ACHN (cell line): ENCODE measurements at places on chromosomes 2 and 18.

GRCh38 chr2:69601179-69601612, 42.3 kb downstream of the AAK1 start:
- DNase-seq: peak; percentile 24

GRCh38 chr2:137747509-137747908, 216.8 kb upstream of the HNMT start:
- no peak for DNase-seq

DNA sequence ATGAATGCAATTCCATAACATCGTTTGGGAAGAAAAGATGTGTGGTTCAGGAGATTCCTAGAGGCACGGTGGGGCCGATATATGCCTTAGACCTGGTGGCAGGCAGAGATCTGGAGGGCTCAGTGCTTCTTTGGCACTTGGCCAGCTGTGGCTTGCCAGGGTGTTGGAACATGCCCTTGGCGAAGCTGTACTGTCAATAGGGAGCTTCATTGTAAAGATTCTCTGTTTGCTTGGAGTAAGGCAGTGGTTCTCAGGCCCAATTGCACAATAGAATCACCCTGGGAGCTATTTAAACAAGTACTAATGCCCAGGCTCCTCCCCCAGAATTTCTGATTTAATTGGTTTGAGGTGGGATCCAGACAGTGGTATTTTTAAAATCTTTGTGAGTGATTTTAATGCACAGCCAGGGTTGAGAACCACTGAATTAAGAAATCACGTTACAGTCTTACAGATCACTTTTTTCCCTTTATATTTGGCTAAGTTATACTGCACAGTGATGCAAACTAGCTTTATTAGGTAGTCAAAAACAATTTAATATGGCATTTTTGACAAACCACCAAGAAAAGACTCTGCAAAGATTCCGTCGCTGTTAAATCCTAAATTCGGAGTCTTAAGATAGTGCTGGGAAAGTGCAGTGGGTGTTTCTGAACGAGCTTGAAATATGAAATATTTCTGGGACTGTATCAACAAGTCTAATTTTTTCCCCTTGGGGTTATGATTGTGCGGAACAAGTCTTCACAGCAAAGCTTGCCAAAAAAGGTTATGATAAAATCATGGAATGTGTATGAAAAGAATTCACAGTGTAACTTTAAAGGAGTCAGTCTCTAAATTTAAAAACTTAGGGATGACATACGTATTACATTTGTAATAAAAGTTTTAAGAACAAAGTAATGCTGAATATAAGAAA, 78.0 kb downstream of the CRIM1 start:
- no peak for DNase-seq

DNA sequence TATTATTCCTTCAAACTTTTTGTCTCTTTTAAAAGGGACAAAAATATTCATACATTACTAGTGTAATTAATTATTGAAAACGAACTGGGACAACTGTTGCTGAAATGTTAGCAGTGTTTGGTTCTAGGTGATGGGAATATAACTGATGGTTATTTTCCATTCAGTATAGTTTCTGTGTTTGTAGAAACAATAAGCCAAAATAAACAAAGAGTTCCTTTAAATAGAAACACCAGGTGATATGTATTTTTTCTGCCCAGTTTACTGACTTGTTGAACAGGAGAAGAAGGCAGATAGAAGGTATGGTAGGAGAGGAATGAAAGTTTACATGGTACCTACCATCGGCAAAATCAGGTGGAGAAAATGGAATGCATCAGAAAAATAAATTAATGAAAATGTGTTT, 74.2 kb downstream of the LYPD6B start:
- DNase-seq: no peak

GRCh38 chr18:68666381-68666780, 48.5 kb downstream of the TMX3 start:
- DNase-seq: no peak

- DNase-seq: no peak
Observed at GRCh38 chr2:210660-211059, 53.2 kb downstream of the SH3YL1 start.

DNA sequence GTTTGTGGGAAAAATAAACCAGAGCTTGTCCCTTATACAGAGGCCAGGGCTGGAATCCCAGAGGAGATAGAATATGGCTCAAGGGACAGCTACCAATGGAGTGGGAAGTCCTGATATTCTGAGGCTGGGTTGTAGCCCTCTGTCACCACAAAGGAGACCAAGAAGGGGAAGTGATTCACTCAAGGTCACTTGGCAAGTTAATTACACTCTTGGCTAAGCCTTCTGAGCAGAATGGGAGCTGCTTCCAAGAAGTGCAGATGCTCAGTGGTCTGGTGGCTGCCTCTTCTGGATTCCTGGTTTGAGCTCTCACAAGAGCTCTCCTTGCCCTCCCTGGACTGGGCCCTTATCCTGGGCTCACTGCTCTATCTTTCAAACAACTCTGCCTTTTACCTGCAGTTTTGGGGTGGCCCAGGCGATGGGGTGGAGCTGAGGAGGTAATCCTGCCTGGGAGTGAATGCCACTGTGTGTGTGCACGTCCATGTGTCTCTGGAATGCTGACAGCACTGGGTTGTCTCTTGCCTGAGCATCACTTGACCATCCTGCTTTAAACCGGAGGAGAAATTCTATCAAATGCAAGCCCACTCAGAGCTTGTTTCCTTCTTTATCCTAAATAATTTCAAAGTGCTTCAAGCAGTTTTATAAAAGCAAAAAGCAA, 168.2 kb downstream of the KCNS3 start:
- no peak for DNase-seq

GRCh38 chr2:60553495-60554073, at the start of gene BCL11A:
Gene BCL11A (minus strand): TSS chr2:60553654. CDS start chr2:60553270, 384 bp downstream.
- peak; percentile 72 for DNase-seq

GRCh38 chr2:28653892-28654662, 97.6 kb upstream of the PPP1CB start:
- no peak for DNase-seq

DNA sequence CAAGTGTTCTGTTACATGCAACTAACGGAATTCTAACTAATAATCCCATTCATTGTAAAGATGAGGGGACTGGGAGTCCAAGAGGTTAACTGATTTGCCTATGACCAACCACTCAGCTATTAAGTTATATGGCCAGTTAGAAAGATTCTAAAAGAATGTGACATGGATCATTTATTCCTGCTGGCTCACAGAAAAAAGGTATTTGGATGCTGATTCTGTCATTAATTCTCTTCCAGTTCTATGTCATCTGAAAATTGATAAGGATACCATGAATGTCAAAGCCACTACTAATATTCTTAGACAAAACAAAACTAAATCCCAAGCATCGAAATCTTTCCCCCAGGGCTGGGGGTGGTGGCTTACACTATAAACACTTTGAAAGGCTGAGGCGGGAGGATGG, 41.2 kb upstream of the GORASP2 start:
- DNase-seq: no peak

GRCh38 chr18:67766930-67767329, 250.4 kb upstream of the DSEL start:
- DNase-seq: no peak

- DNase-seq: no peak
Observed at GRCh38 chr2:58666323-58666970, 425.3 kb upstream of the FANCL start.

GRCh38 chr2:100140582-100140981, 1.8 kb downstream of the AFF3 start:
- DNase-seq: no peak

- DNase-seq: no peak
Observed at GRCh38 chr2:144071461-144071860, 448.5 kb downstream of the ZEB2 start.

DNA sequence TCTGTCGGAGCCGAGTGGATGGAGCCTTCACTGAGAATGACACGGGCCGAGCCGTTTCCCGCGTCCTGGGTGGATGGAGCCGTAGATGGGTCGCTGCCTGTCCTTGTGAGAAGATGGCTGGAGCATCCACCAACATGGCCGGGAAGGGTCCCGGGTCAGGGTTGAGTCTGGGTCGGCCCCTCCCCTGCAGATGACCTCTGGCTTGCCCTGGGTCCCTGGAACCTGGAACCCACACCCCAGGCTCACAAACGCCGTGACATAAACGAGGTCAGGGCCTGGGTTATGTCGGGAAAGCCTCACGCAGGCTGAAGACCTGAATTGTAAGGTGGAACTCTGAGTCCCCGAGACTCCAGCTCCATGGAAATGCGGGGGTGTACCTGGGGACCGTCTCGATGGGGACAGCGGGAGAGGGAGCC, 94.9 kb downstream of the NFATC1 start:
- no peak for DNase-seq

DNA sequence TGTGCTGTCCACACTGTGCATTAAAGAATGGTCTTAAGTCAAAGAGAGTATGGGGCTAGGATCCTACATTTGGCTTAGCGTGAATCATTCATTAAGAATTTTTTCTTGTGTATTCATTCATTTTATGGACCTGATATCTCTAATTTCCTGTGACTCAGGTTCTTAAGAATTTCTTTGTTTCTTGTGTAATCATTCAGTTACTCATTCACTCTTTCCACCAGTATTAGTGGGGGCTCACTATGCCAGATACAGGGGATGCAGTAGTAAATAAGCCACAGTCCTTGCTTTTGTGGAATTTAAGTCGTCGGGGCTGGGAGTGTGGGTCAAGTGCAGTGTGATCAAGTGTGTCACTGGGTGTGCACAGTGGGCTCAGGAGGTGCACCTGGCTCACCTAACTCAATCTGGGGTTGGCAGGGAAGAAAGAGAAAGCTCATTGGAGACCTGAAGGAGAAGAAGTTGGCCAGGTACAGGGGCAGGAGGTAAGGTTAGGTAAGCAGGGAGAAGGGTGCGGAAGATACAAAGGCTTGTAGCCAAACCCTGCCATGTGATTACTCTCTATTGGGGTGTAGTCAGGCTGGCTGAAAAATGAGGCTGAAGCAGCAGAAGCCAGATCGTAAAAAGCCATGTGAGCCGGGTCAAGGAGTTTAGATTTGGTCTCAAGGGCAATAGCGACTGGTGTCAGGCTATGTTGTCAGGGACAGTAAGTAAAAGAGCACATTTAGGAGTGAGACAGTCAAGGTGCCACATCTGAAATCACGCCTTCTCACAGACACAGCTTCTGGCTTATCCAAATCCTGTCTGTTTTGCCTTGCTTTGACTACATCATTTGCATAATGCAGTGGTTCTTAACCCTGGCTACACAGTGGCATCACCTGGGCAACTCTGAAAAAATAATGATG, 67.2 kb downstream of the KCTD1 start:
- DNase-seq: peak; percentile 97

DNA sequence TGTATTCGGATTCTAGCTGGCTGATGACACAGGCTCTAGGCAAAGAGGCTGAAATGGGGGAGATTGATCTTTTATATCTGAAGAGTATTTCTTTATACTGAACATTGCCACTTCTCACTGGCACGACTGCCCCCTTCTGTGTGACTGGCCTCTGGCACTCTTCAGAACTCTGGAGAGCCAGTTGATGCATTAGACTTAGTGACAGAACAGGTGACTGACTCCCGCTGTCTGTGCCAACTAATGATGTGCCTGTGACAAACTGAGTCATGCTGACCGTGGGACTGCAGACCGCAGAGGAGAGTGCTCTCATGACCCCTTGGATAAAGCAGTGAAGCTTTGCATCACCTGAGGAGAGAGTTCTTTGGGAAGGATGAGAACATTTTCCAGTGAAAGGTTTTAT, 14.4 kb downstream of the MGAT5 start:
- DNase-seq: peak; percentile 32

DNA sequence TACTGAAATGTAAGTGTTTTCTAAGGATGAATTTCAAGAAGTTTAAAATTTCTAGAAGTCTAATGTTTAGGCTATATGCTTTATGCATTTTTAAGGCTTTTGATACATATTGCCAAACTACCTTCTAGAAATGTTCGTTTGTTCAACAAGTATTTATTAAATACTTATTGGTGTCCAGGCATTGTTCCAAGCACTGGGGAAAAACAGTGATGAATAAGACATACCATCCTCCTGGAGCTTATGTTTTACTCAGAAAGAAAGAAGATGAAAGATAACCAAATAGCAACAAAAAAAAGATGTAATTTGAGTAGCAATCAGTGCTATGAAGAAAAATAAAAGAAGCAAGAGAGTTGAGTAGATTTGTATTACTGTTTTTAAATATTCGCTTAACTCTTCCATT, 692.9 kb downstream of the SLC4A3 start:
- no peak for DNase-seq

DNA sequence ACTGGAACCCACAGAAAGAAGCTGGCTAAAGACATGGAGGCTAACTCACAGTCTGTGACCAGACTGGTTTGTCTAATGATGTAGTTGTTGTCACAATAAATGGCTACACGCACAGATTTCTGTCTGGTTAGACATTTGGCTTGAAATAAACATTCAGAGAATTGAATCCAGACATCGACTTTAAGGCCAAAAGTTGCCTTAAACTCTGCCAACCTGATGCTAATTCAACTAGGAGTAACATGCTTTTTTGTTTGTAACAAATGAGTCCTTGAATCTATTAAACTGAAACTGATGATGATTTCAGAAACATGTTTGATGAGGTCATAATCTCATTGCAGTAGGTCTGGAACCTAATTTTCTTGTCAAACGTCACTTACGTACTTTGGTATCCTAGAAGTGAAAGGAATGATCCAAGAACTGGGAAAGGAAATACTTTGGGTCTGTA, 123.8 kb downstream of the ERBB4 start:
- DNase-seq: no peak

DNA sequence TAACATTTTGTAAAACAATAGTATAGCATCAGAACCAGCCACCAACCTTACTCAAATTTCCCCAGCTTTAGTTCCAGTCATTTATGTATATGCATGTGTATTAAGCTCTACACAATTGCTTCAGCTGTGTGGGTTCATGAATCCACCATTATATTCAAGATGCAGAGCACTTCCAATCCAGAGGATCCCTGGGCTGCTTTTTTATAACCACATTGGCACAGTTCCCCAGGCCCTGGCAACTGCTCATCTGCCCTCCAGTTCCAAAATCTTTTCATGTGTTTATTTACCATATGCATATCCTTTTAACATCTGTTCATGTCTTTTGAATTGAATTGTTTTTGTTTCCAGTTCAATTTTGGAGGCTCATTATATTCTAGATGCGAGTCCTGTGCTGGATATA, 482.9 kb upstream of the HS6ST1 start:
- no peak for DNase-seq

GRCh38 chr2:168478206-168478605, 22.1 kb downstream of the CERS6 start:
- DNase-seq: no peak

DNA sequence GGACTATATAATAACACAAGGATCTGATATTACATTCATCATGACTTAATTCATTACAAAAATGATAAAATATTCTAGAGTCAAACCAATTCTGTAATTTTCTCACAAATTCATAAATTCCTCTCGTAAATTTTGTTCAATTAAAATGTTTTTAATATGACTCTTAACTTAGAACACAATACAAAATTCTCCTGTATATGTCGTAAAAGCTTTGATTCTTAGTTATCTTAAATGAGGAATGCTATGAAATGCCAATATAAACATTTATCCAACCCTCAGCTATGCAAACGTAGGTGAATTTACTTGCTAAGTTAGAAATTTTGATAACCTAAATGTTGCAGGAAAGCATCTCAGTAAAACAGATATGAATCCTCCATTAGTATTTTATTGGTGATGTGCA, 28.9 kb downstream of the ARHGAP15 start:
- no peak for DNase-seq

GRCh38 chr2:75424936-75425619, 135.7 kb downstream of the EVA1A start:
- DNase-seq: peak; percentile 17
